ENCODE measurements at places on chromosomes 5 and 9. TPM values are rescaled to one million over a fixed set of nuclear protein-coding genes. Genes with fewer than 3 reads are reported as not detected.

Gene FST
- total RNA-seq = not detected

DNA sequence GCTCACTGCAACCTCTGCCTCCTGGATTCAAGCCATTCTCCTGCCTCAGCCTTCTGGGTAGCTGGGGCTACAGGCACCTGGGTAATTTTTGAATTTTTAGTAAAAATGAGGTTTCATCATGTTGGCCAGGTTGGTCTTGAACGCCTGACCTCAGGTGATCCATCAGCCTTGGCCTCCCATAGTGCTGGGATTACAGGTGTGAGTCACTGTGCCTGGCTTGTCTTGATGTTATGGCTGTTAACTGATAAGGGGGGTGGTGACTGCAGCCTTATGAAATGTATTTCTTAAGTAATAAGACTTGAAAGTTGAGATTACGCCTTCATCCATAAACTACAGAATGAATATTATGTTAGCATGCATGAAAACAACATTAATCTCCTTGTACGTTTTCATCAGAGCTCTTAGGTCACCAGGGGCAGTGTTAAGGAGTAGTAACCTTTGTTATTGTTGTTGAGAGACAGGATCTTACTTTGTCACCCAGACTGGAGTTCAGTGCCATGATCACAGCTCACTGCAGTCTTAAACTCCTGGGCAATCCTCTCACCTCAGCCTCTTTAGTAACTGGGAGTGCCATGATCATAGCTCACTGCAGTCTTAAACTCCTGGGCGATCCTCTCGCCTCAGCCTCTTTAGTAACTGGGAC is 148.3 kb downstream of the ATP10B start:
- DNase-seq = no peak

Gene PCDHAC2
- total RNA-seq = not detected

DNA sequence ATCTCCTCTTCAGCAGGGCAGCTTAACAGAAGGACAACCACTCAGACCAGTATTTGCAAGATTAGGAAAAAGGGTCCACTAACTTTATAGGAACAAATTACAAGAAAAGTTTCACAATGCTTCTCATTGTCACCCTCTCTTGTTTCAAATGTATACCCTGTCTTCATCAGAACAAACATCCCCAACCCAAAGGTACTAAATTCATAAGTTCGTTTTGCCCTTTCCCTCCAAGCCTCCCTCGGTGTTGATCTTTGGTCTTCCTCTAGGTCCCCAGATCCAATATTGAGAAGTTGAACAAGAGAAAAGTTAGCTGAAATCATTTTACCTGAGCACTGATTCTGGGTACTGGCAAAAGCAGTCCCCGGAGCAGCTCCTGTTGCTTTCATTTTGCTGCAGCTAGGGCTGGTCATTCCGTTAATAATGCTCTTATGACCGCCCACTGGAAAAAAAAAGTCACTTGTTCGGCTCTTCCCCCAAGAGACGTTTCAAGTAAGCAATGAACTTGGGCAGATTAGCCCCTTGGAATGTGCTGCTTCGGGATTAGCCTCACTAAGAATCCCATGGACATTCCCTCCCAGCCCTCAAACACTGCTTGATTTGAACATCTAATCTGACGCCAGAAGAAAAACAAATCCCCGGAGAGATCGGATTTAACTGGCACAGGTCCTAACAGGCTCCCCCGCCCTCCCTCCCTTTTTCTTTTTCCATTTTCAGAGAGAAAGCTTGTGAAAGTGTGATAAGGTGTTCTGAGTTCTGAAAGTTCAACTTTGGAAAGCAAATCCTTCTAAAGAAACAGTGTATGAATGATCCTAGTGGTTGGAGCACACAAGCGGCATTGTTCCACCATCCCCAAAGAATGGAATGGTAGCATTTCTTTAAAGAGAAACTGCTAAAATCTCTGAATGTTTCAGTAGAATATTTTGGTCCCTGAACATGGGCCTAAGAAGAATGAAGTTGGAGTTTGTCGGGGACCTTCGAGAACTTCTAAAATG is 252.5 kb downstream of the TRPM3 start:
- DNase-seq = no peak

Gene N4BP3
- total RNA-seq = 3.4 TPM

Data from activated T-helper 2 cell treated with anti-CD3 and anti-CD28 coated beads, Interferon-gamma antibody, Interleukin-2, Interleukin-4, amounts not matched to agents 10 μg/mL and 5 μg/mL and 100 μg/mL, durations not matched to agents 14 hours and 24 hours and 36 hours (primary cell).